A549 treated with CpdA at 1 μM for 4 hours (cell line): ENCODE measurements at places on chromosomes 2 and 18. TPM values are rescaled to one million over a fixed set of nuclear protein-coding genes. Genes with fewer than 3 reads are reported as not detected.

DNAJC5G gene
- total RNA-seq: not detected in 5 replicates

TFCP2L1 gene
- 0.68 to 0.98 TPM (median 0.80 TPM) in 5 replicates for total RNA-seq

PFN4 gene
- total RNA-seq: 1.0 to 1.7 TPM (median 1.2 TPM) in 5 replicates

SRD5A2 gene
- 0.02 to 0.04 TPM in 2 of 5 replicates, not detected in the others for total RNA-seq

C2orf15 gene
- total RNA-seq: 0.27 to 0.53 TPM (median 0.40 TPM) in 5 replicates

KLHL30 gene
- 0.05 to 0.19 TPM (median 0.07 TPM) in 5 replicates for total RNA-seq

ALKAL2 gene
- not detected in 5 replicates for total RNA-seq

NOSTRIN gene
- 1.3 to 1.6 TPM (median 1.6 TPM) in 5 replicates for total RNA-seq

NYAP2 gene
- total RNA-seq: 0.02 TPM in 1 of 5 replicates, not detected in the others

APLF gene
- 0.64 to 1.1 TPM (median 0.80 TPM) in 5 replicates for total RNA-seq

LBX2 gene
- total RNA-seq: 3.0 to 4.0 TPM (median 3.5 TPM) in 5 replicates

TTC39C gene
- 10.1 to 12.3 TPM (median 10.5 TPM) in 5 replicates for total RNA-seq

BCL2 gene
- 0.52 to 0.73 TPM (median 0.58 TPM) in 5 replicates for total RNA-seq

SPC25 gene
- 16.5 to 22.3 TPM (median 19.2 TPM) in 5 replicates for total RNA-seq

ADAM23 gene
- 8.0 to 10.7 TPM (median 10.3 TPM) in 5 replicates for total RNA-seq

EEF1B2 gene
- total RNA-seq: 1,038 to 1,113 TPM (median 1,044 TPM) in 5 replicates

FAM124B gene
- not detected in 5 replicates for total RNA-seq

HOXD11 gene
- 6.1 to 8.3 TPM (median 6.6 TPM) in 5 replicates for total RNA-seq
